Stimulated activated CD8-positive, alpha-beta memory T cell treated with anti-CD3 and anti-CD28 coated beads, Interleukin-15, amount 100 ng/mL, for 24 hours (primary cell): ENCODE measurements at places on chromosomes 7 and 10.

- no peak for DNase-seq
Measured at GRCh38 chr10:88386821-88387773, 196.0 kb downstream of the RNLS start.

DNA sequence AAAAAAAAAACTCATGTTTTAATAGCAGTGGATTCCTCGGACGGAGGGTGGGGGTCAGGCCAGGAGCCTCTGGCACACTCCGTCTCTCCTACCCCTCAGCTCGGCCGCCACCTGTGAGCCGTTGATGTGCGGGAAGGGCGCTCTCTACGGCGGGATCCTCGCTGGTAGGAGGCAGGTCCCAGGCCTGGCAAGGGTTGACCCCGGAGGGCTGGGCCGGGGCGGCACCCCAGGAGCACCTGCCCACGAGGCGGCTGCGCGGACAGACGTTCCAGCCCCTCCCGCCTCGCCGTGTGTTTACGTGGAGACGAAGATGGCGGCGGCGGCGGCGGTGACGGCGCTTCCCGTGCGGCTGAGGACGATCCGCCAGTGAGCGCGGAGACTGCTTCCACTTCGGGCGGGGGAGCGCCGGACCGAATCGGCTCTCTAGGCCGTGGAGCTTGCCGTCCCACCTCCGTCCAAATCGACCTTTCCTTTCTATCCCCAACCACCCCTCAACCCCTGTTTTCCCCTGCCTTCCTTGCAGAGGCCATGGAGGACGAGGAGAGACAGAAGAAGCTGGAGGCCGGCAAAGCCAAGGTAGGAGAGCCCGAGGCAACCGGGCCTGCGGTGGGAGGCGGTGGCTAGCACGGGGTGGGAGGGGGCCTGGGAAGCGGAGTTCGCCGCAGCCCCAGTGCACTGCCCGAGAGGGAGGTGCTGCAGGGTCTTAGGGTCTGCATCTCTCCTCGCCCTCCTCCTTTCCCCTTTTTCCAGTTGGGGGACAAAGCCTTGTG lies at the start of gene AKAP9:
TSS of gene AKAP9 (plus strand) at position 291 of the 770 bp plus-strand sequence. CDS start at position 529, 238 bp downstream.
- DNase-seq = peak; percentile 72

DNA sequence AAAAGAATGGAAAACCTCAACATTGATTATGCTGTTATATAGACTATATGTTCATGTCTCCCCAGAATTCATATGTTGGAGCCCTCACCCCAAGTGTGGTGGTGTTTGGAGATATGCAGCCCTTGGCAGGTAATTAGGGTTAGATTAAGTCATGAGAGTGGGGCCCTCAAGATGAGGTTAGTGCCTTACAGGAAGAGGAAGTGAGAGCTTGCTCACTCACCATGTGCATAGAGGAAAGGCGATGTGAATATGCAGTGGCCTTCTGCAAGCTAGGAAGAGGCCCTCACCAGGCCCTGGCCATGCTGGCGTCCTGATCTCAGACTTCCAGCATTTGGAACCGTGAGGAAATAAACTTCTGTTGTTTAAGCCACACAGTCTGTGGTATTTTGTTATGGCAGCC lies 14.8 kb downstream of the ZNF33A start:
- DNase-seq = no peak

DNA sequence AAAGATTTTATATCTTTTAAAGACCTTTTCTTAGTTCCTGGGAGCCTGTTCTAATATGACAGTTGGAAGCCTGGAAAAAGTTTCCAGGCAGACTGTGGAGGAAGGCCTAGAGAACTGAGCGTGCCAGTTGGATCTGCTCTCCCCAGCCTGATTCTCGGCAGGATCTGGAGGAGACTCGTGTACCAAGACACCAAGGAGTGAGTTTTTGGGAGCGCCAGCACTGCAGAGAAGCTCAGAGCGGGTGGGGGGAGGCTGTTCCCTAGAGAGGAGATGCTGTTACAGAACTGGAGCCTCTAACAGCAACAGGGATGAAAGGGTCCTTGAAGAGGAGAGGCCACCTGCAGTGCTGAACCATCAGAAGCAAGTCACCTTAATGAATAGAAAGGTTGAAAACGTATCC lies 52.9 kb downstream of the LYZL2 start:
- no peak for DNase-seq

GRCh38 chr10:24901686-24902399 lies 50.6 kb downstream of the PRTFDC1 start:
- DNase-seq = no peak

GRCh38 chr10:78783753-78784152 lies 285.0 kb upstream of the ZMIZ1 start:
- no peak for DNase-seq

DNA sequence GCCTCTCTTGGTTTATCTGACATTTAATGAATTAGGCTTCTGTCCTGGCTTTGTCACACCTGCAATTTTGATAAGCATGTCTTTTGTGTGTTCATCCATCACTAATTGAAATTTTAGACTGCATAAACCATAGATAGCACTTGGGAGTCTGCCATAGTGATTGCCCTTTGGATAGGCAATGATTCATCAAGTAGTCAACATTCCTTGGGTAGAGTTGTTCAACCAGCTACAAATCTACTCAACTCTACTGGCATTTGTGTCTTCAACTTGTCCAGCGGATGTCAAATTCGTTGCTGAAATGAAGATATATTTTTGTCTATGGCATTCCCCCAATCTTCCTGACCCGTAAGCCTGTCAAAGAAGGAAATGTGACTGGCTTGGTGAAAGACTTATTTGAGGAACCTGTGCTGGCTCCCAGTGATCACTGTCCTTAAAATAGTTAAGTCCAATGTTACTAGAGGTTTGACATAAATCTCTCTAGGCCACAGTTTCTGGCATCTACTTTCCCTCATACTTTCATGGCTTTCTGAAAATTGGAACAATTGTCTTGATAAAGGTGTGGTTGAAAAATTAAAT lies 33.7 kb upstream of the CREB5 start:
- no peak for DNase-seq

GRCh38 chr7:98249106-98249505 lies 2.9 kb downstream of the TECPR1 start:
- no peak for DNase-seq

DNA sequence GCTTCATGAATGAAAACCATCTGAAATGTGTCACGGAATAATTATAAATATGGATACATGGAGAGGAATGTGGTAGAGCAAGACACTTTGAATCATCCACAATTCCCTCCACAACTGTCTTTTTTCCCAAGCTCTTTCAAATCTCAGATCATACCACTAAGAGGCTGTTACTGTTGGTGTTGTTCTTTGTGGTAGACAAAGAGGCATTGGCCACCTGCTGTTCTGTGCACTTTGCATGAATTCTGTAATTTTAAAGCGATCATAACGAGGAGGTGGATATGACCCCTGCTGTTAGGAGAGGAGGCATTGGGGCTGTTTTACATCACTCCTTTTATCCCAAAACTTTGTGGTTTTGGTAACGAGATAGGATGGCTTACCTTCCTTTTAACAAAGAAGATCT lies 141.2 kb upstream of the KLF6 start:
- no peak for DNase-seq

DNA sequence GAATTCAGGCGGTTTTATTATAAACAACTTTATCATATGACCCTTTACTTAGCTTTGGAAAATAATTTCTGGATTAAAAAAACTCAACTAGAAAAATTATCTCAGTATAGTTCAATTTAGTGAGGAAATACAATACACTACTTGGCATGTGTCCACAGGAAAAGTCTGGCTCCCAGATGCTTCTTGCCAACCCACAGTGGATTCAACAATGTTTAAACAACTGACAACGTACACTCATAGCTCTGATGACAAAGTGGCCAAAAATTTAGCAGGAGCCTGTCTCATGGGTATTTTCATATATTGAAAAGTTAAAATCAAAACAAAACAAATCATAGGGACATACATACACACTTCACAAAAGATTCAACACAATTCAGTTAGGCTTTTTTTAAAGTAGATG lies 158.8 kb downstream of the SKAP2 start:
- DNase-seq = no peak

DNA sequence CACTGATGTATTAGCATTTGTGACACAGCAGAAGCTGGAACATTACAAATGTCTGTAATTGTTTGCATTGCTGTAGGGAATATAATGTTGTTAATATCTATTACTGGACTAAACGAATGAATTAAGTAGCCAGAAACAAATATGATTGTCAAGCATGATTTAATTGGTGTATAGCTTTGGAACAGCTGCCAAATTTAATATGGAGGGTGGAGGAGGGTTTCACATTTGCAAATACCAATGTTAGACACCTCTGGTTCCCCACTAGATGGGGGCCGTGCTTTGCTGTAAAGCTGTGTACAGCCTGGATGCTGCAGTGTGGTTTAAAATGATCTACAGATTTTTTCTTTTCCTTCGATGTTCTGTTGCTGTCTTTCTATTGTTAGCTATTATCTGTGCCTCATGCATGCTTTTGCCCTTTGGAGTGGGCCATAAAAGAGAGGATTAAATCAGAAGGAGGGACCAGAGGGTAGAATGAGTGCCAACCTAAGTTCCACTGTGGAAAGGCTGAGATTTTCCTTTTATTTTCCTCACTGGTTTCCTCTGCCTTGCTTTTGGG lies 23.1 kb downstream of the DNAJB9 start:
- no peak for DNase-seq

DNA sequence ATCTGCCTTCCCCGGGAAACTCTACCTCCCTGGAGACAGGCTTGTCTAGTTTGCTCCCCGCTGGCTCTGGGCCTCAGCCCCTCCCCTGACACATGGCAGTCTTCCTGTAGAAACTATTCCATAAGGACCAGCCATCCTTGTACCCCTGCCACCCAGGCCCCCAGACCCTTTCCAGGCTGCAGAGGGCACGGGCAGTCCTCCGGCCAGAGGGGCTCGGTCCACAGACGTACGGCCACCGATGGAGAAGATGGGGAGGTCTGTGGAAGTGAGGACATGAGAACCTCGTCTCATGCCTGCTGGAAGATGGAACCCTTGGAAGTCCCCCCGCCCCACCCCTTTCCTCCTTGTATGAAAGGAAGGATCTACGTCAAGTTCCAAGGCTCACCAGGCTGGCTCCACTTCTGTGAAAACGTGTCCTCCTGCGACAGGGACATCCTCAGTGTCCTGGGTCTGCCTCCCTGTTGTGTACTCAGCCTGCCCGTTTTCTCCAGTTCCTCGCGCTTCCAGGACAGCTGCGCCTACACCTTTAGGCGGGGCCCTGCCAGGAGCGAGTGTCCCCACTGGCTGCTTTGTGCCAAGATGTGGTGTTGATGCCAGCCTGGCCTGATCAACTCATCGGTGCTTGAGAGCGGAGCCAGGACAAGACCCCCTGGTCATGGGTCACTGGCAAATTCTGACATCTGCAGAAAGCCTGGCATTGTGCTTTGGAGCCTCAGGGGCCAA lies 414.9 kb downstream of the GLRX3 start:
- no peak for DNase-seq

DNA sequence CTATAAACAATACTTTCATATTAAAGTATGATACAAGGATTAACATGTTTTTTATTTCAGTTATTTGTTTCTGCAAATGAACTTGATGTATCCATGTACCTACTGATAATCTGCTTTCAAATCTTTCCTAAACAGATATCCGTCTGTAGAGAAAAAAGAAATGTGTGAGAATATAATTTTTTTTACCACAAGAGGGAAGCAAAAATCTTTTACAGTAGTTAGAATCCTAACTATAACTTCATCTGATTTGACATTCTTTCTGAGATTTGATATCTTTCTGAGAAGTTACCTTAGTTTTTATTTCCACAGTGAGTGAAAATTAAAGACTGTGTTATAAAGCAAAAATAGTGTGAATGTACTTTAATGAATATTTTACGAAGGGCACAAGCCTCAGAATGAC lies 203.9 kb upstream of the PCLO start:
- no peak for DNase-seq

- DNase-seq = no peak
Measured at GRCh38 chr7:87875151-87876039, 765 bp downstream of the SLC25A40 start.

DNA sequence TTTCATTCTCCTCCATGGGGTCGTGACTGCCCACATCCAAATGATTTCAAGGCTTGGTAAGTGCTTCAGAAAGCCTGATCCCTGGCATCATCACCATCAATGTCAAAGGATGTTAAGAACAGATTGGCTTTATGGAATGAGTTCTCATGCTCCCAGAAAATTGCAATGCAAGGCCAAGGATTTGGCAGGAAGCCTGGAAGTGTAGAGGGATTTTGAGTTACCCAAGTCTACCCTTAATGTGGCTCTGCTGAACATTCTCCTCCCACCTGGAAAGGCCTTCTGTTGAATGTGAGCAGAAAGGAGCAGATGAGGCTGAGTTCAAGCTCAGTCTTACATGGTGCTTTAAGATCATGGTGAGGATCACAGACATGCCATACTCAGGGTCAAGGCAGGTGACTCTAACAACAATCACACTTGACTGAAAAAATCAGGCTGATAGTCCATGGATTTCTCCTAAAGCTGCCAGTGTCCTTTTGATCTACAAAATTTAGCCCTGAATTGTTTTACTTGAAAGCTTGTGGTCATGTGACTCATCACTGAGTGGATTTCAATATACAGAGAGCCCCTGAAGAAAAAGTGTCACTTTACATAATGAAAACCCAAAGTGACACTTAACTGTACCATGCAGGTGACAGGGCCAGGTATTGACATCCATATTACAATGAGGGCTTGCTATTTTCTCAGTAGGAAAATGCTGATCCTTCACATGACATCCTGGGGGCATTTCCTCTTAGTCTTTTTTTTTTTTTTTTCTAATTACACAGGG lies 111.1 kb upstream of the PDLIM1 start:
- DNase-seq = no peak

DNA sequence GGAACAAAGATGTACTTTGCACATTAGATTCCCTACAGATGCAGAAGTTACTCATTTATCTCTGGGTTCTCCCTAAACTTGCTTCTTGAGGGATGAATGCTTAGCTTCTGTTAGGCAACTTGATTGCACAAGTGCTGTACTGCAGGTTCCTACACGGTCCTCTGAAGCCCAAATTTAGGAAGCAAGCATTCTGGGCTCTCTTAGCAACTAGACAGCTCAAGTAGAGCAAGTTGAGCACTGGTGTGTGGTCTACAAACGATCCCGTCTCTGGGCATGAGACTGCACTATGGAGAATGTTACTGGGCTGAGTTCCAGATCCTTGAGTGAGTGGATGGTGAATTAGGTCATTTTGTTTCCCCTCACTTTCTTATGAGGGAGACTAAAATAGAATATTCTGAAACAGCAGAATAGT lies 14.3 kb downstream of the SEMA3D start:
- DNase-seq = no peak

GRCh38 chr7:113698556-113699220 lies 220.1 kb downstream of the PPP1R3A start:
- DNase-seq = no peak

- DNase-seq = no peak
Measured at GRCh38 chr10:34641913-34642558, 173.1 kb downstream of the PARD3 start.

GRCh38 chr7:84799106-84799505 lies 387.8 kb downstream of the SEMA3D start:
- no peak for DNase-seq

DNA sequence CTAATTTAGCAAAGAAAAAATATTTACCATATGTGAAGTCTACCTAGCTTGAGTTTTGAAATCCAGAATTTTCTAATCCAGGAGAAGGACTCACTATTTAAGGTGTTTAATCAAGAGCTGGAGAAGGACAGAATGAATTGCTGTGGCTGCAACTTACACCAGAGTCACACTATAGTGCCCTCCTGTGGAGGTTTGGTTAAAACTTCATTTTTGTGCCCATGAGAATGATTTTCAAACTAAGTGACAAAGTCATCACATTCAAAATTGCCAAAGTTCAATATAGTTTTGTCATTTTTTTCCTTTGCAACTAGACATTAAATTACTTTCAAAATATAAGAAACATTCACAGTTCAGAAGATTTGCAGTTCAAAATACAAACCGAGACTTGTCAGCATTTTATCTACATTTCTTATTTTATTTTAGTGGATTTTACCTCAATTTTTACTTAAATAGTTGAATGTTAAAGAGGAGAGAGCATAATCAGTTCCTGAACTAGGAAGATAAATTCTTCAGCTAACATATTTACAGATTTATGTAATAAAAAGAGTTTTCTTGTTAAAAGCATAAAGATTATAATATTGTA lies 70.7 kb downstream of the CABCOCO1 start:
- DNase-seq = no peak
